ENCODE measurements at places on chromosomes 1 and 21. TPM values are rescaled to one million over a fixed set of nuclear protein-coding genes. Genes with fewer than 3 reads are reported as not detected.

Gene SPRR5
- total RNA-seq, result not detected

Gene CA6
- total RNA-seq, result not detected

Gene SGIP1
- total RNA-seq, result not detected

Gene URB2
- total RNA-seq, result 4.1 TPM

Gene SLC44A3
- 80.3 TPM for total RNA-seq

Gene PKP1
- 0.43 TPM for total RNA-seq

Gene PLA2G5
- total RNA-seq, result 7.0 TPM

Gene DCST2
- 158 TPM for total RNA-seq

Gene PROX1
- 6.1 TPM for total RNA-seq

Gene LORICRIN
- total RNA-seq, result not detected

Gene CELA3A
- not detected for total RNA-seq

Gene OR11L1
- total RNA-seq, result not detected

Gene FCGR1A
- not detected for total RNA-seq

Gene DNM3
- total RNA-seq, result 0.58 TPM

Gene IQGAP3
- 15.1 TPM for total RNA-seq

Gene CAMK1G
- not detected for total RNA-seq

Gene UTS2
- total RNA-seq, result 0.73 TPM

Gene STUM
- 2.8 TPM for total RNA-seq

Gene PLPP3
- total RNA-seq, result 64.7 TPM

Gene GJA5
- total RNA-seq, result 1.2 TPM

Gene SLAMF1
- total RNA-seq, result not detected

Gene GBP3
- 22.0 TPM for total RNA-seq

Gene PTGFRN
- total RNA-seq, result 66.6 TPM

Gene AMPD2
- 364 TPM for total RNA-seq

Gene HTR6
- not detected for total RNA-seq

Gene KRTAP12-1
- not detected for total RNA-seq

Gene S100A12
- total RNA-seq, result 9.0 TPM

Gene IRF6
- 11.6 TPM for total RNA-seq

Gene KMO
- total RNA-seq, result not detected

Gene THRAP3
- 39.3 TPM for total RNA-seq

Gene KIAA1614
- total RNA-seq, result not detected

Gene RGSL1
- total RNA-seq, result not detected

Gene TTC39A
- total RNA-seq, result 31.2 TPM

Gene APOBEC4
- total RNA-seq, result not detected

Gene ABCD3
- 124 TPM for total RNA-seq

Gene COL11A1
- not detected for total RNA-seq

Gene DIO1
- total RNA-seq, result not detected

Gene OR2M3
- total RNA-seq, result not detected

Gene LCE1A
- total RNA-seq, result not detected

Gene PTGFR
- total RNA-seq, result 2.6 TPM

Gene RGS7
- total RNA-seq, result not detected

Gene KLHDC7A
- 1.8 TPM for total RNA-seq

Gene SLC30A10
- not detected for total RNA-seq

Gene RXFP4
- total RNA-seq, result not detected

Gene A3GALT2
- total RNA-seq, result not detected

Gene CASQ1
- total RNA-seq, result not detected

Gene TSPAN1
- 154 TPM for total RNA-seq

Gene LCE3E
- not detected for total RNA-seq

Gene KCNN3
- total RNA-seq, result 10.7 TPM

Gene OR2AK2
- total RNA-seq, result not detected

Gene IFFO2
- 34.5 TPM for total RNA-seq

Gene IL19
- not detected for total RNA-seq

Gene DPM3
- 13.3 TPM for total RNA-seq

Gene AADACL4
- total RNA-seq, result not detected

Gene TMEM269
- not detected for total RNA-seq

Gene ENTREP3
- 41.3 TPM for total RNA-seq

Gene SLC45A3
- total RNA-seq, result 21.4 TPM

Gene PTAFR
- total RNA-seq, result 0.45 TPM
